ENCODE measurements at places on chromosomes 1 and 21. TPM values are rescaled to one million over a fixed set of nuclear protein-coding genes. Genes with fewer than 3 reads are reported as not detected.
A peak's percentile ranks its signal among the peaks of the same experiment; 100 is the strongest.

Gene TLCD4
- 0.12 TPM for total RNA-seq

Gene OR2L5
- not detected for total RNA-seq

Gene SLC22A15
- total RNA-seq: 0.12 TPM

Gene ARHGEF16
- total RNA-seq: 0.17 TPM

Gene CFHR3
- not detected for total RNA-seq

Gene RNU1-2
- 1,386 TPM for total RNA-seq

Gene RAB7B
- total RNA-seq: not detected

Gene PRDM16
- total RNA-seq: 0.05 TPM

Gene LAD1
- total RNA-seq: not detected

Gene KIAA0040
- total RNA-seq: 21.4 TPM

DNA sequence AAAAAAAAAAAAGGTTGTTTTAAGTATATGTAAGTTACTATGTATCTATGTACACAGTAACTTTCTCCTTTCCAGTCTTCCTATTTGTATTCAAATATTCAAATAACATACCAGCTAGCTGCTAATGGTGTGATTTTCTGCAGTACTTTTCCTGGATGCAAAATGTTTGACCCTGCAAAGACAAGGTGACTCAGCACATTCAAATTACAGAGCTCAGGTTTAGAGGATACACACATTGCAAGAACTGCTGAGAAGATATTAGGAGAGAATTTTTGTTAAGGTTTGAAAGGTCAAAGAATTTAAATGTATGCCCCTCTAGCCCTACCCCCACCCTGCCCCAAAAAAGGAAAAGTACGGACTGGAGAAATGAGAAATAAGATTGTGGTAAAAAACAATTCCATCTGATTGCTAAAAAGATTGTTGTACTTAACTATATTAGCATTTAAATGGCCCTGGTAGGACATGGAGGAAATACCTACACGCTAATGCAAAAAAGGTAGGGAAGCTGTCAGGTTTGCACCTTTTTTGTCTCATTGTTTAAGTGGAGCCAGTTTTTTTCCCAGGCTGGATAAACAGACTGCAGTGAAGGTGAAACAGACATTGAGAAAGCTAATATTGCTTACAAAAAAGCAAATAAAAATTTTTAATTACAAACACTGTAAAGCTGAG is 45.6 kb downstream of the ZNF281 start:
- H3K4me1 ChIP-seq: no peaks in the 10 kb centered on the region
- H3K27me3 ChIP-seq: no peaks in the 10 kb centered on the region
- peaks cover 5% of the 10 kb centered on the region for H3K36me3 ChIP-seq
- H3K4me3 ChIP-seq: no peak overlapping the region

DNA sequence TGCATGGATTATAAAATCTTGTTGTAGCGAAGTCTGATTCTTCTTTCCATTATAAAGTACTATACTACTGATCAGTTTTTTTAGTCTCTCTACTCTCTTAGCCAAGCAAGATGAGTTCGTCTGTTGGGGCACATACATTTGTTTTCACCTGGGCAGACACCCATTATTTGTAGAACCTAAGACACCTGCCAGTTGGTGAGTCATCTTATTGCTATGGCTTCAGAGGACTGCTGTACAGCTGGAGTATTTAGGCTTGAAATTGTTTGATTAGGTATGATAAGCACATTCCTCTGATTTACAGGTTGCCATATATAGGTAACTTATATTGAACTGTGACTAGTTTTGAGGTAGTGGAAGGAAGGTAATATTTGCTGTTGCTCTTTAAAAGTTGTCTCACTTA is 17.2 kb downstream of the RBM15 start:
- no peak overlapping the region for H3K4me3 ChIP-seq
- no peak overlapping the region for H3K27ac ChIP-seq
- peaks cover 16% of the 10 kb centered on the region for H3K36me3 ChIP-seq
- no peak for DNase-seq
- H3K27me3 ChIP-seq: no peaks in the 10 kb centered on the region
- peaks cover 36% of the 10 kb centered on the region for H3K4me1 ChIP-seq

DNA sequence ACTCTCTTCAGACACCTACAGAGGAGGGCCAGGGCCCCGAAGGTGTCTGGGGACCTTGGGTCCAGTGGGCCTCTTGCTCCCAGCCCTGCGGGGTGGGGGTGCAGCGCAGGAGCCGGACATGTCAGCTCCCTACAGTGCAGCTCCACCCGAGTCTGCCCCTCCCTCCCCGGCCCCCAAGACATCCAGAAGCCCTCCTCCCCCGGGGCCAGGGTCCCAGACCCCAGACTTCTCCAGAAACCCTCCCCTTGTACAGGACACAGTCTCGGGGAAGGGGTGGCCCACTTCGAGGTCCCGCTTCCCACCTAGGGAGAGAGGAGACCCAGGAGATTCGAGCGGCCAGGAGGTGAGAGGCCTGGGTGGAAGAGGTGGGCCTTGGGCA is 3.7 kb downstream of the ADAMTSL4 start:
- H3K27ac ChIP-seq: no peak overlapping the region
- no peak overlapping the region for H3K4me3 ChIP-seq
- H3K27me3 ChIP-seq: peaks cover 26% of the 10 kb centered on the region
- no peak for DNase-seq

- DNase-seq: no peak
- no peak overlapping the region for H3K27ac ChIP-seq
- H3K4me3 ChIP-seq: no peak overlapping the region
- no peaks in the 10 kb centered on the region for H3K36me3 ChIP-seq
- peaks cover 9% of the 10 kb centered on the region for H3K27me3 ChIP-seq
- H3K4me1 ChIP-seq: no peaks in the 10 kb centered on the region
Observed at GRCh38 chr1:223012938-223013337, 130.1 kb downstream of the TLR5 start.

DNA sequence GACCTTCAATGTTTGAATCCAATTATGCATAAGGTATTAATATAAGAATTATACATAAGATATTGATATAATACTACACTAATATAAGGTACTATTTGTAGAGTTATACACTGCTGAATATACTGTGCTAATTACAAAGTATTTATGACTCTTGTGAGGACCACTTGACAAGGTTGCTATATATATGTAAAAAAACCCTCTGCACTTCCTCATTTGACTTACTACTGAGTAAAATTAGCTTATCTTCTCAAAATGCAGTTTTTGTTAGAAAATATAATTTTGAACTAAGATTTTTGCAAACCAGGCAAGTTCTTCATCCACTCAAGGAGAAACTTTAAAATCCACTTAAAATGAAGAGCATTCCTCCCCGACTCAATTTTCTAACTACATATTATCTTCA is 8.5 kb downstream of the SIKE1 start:
- H3K27me3 ChIP-seq: no peaks in the 10 kb centered on the region
- H3K4me3 ChIP-seq: no peak overlapping the region
- no peak for DNase-seq
- H3K36me3 ChIP-seq: peaks cover 15% of the 10 kb centered on the region
- H3K4me1 ChIP-seq: no peaks in the 10 kb centered on the region

- H3K27ac ChIP-seq: no peak overlapping the region
- no peak overlapping the region for H3K4me3 ChIP-seq
- DNase-seq: peak; percentile 55
- H3K4me1 ChIP-seq: peaks cover 12% of the 10 kb centered on the region
- no peaks in the 10 kb centered on the region for H3K27me3 ChIP-seq
Observed at GRCh38 chr1:200535605-200536004, 84.9 kb downstream of the KIF14 start.

- H3K36me3 ChIP-seq: no peaks in the 10 kb centered on the region
- no peaks in the 10 kb centered on the region for H3K27me3 ChIP-seq
- no peaks in the 10 kb centered on the region for H3K4me1 ChIP-seq
- no peak for DNase-seq
- H3K27ac ChIP-seq: no peak overlapping the region
Observed at GRCh38 chr1:2350911-2351655, 40.3 kb downstream of the MORN1 start.

- H3K36me3 ChIP-seq: peaks cover 35% of the 10 kb centered on the region
- DNase-seq: no peak
- peaks cover 52% of the 10 kb centered on the region for H3K4me1 ChIP-seq
- H3K27ac ChIP-seq: peak overlapping the region; percentile 89
- H3K4me3 ChIP-seq: peak overlapping the region; percentile 22
Observed at GRCh38 chr21:17796503-17796902, 22.7 kb downstream of the C21orf91 start.

GRCh38 chr1:215883004-215883403 is 315.9 kb downstream of the KCTD3 start:
- H3K27ac ChIP-seq: no peak overlapping the region
- H3K4me1 ChIP-seq: no peaks in the 10 kb centered on the region
- no peak for DNase-seq
- H3K27me3 ChIP-seq: no peaks in the 10 kb centered on the region
- H3K36me3 ChIP-seq: no peaks in the 10 kb centered on the region

DNA sequence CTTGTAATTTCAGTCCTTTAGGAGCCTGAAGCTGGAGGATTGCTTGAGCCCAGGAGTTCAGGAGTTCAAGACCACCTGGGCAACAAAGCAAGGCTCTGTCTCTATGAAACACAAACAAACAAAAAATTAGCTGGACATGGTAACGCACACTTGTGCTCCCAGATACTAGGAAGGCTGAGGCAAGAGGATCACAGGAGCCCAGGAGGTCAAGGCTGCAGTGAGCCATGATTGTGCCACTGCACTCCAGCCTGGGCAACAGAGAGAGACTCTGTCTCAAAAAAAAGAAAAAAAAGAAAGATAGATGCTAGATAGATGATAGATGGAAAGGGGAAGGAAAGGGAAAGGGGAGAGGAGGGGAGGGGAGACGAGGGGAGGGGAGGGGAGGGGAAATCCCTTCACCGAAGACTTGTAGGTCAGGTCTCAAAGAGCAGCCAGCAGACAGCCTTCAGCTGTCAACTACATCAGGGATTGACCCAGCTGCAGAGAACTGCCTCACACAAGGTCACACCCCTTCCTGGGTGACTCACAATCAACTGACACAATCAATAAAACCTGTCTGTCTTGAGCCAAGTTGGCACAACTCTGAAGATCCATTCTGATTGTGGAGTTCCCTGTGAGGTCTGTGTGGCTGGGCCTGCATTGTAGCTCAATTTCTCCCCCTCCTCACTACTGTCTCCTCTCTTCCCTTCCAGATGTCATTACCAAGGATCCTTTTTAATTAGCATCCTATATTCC is 200.6 kb downstream of the RGS7 start:
- H3K36me3 ChIP-seq: no peaks in the 10 kb centered on the region
- DNase-seq: no peak
- no peaks in the 10 kb centered on the region for H3K27me3 ChIP-seq
- no peak overlapping the region for H3K4me3 ChIP-seq

- H3K4me3 ChIP-seq: no peak overlapping the region
- H3K27me3 ChIP-seq: no peaks in the 10 kb centered on the region
- no peak overlapping the region for H3K27ac ChIP-seq
- DNase-seq: no peak
- H3K4me1 ChIP-seq: no peaks in the 10 kb centered on the region
Observed at GRCh38 chr21:15093216-15093615, 28.4 kb upstream of the NRIP1 start.

DNA sequence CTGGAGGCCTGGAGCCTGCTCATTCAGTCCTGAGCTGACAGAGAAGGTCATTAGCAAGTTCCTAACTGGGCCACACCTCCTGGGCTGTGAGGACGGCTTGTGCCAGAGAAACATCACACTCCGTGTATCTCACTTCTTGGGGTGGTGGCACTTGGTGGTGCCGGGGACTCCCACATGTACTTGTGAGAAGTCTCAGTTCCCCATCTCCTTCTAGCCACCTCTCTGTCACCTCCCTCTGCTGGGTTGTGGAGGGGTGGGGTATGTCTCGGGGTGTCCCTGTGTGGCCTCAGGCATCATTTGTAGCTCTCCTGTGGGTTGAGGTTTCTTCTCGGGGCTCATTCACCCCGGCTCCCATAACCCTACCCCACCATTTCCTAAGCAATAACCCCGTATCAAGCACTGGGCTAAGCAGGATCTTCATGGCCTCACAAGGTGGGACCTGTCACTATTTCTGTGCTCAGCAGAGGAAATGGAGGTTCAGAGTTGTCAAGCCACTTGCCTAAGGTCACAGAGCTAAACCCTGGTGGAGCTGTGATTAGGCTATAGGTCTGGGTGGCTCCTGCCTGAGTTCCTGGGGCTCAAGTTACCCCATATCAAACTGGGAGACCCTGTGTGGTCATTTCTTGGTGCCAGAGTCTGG is 62.5 kb downstream of the UBIAD1 start:
- no peak overlapping the region for H3K4me3 ChIP-seq
- H3K27me3 ChIP-seq: peaks cover 6% of the 10 kb centered on the region
- H3K4me1 ChIP-seq: peaks cover 14% of the 10 kb centered on the region
- H3K27ac ChIP-seq: no peak overlapping the region
- H3K36me3 ChIP-seq: no peaks in the 10 kb centered on the region

DNA sequence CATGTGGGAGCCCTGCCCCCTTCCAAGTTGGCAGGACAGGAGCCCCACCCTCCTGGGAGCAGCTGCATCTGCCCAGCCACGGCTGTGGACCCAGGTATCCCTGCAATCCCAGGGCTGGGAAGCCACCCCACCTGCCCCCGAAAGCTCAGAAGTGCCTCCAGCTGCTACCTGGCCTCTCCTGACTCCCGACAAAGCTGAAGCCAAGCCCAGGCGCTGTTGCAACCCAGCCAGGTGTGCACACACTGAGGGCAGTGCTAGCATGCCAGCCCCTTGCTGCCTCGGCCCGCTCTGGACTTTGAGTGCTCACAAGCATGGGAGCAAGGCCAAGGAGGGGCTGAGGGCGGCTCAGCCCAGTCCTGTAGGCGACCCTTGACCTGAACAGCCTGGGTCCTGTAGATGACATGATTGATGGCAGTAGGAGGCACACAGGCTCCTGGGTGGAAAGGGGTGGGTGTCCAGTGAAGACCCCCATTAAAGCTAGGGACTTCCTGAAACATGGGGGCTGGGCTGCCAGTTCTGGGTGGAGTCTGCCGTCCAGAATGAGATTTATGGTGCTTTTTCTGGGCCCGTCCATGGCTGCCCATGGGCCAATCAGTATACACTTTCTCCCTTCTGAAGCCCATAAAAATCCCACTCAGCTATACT is 2.8 kb upstream of the SSU72 start:
- H3K27me3 ChIP-seq: no peaks in the 10 kb centered on the region
- H3K27ac ChIP-seq: no peak overlapping the region
- no peak for DNase-seq
- no peak overlapping the region for H3K4me3 ChIP-seq
- H3K36me3 ChIP-seq: peaks cover 7% of the 10 kb centered on the region
- peaks cover 24% of the 10 kb centered on the region for H3K4me1 ChIP-seq

GRCh38 chr1:6785318-6785727 is at the start of gene CAMTA1:
Gene CAMTA1 (plus strand): TSS chr1:6785454. CDS start chr1:6785531, 77 bp downstream.
- H3K27me3 ChIP-seq: no peaks in the 10 kb centered on the region
- H3K4me3 ChIP-seq: peak within 1 kb of the TSS; percentile 85
- H3K36me3 ChIP-seq: peaks cover 6% of the 10 kb centered on the region
- peak within 1 kb of the TSS; percentile 89 for H3K27ac ChIP-seq

- H3K4me3 ChIP-seq: no peak overlapping the region
- H3K4me1 ChIP-seq: no peaks in the 10 kb centered on the region
- H3K27me3 ChIP-seq: no peaks in the 10 kb centered on the region
- no peak overlapping the region for H3K27ac ChIP-seq
Observed at GRCh38 chr21:27722095-27722494, 755.2 kb upstream of the ADAMTS5 start.

- H3K4me1 ChIP-seq: no peaks in the 10 kb centered on the region
- no peak overlapping the region for H3K4me3 ChIP-seq
- H3K27me3 ChIP-seq: no peaks in the 10 kb centered on the region
- no peak for DNase-seq
- no peaks in the 10 kb centered on the region for H3K36me3 ChIP-seq
Observed at GRCh38 chr21:25220169-25220568, 387.1 kb downstream of the MRPL39 start.
